ENCODE measurements at places on chromosomes 7 and 10.

DNA sequence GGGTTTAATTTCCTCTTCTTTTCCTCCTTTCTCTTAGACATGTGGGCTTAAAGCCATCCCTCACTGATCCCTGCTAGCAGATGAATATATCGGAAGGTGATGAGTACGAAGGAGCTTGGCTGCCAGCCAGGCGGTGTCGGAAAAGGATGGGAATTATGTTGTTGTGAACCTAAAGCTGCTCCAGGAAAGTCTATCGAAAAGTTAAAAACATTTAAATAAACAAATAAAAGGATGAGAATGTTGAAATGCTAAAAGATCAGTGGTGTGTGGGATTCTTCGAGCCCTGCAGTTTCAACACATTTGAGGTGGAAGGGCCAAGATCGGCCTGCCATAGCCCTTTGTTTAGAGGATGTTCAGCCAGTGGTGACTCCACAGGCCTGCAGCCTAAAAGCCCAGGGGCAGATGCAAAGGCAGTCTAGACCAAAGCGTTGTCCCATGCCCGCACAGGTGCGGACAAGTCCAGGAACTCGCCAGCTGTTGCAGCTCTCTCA lies 107.9 kb downstream of the JCAD start:
- peak; percentile 81 for DNase-seq

GRCh38 chr7:1169409-1170368 lies 9.7 kb upstream of the ZFAND2A start:
- peak; percentile 81 for DNase-seq

DNA sequence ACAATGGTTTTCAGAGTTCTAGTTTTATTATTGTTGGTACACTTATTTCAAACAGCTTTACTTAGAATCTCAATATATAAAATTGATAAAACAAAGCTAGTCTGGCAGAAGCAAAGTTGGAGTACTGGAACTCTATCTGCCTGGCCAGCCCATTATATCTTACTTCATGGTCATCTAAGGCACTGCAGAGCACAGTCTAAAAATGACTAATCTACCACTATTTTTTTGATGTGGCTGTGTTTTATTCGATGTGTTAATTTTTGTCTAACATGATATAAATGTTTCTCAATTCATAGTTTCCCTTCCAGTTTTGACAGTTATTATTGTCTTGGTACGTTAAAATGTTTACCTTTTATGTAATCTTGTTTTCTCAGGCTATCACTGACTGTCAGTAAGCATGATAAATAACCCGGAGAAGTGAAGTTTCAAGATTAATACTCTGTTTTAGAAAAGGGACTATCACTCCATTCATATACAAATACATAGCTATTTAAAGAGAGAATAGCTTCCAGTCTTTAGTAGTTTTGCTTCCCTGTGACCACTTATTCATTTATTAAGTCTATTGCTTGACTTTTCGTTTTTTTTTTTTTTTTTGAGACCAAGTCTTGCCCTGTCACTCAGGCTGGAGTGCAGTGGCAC lies 60.6 kb upstream of the CSTF2T start:
- DNase-seq: no peak

- DNase-seq: no peak
Observed at GRCh38 chr7:26918241-26918640, 53.9 kb upstream of the SKAP2 start.

DNA sequence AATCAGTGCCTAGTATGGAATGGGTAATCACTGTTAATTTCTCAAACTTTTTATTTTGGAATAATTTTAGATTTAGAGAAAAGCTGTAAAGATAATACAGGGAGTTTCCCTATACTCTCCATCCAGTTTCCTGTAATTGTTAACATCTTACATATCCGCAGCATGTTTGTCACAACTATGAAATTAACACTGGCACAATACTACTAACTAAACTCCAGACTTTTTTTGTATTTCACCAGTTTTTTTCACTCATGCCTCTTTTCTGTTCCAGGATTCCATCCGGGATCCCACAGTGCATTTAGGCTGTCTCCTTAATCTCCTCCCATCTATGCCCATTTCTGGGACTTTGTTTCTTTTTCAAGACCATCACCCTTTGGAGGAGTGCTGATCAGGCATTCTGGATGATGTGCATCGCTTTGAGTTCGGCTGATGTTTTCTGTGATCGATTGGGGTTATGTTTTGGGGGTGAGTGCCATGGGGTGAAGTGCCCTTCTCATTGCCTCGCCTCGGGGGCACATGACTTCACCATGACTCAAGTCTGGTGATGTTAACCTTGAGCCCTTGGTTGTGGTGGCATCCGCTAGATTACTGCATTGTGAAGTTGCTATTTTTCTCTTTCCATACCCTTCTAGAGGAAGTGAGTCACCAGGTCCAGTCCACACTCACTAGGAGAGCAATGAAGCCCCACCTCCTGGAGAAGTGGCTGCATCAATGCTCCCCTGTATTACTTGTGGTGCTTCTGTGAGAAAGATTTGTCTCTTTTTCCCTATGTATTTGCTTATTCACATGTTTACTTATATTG lies 43.9 kb upstream of the GRB10 start:
- peak; percentile 49 for DNase-seq

DNA sequence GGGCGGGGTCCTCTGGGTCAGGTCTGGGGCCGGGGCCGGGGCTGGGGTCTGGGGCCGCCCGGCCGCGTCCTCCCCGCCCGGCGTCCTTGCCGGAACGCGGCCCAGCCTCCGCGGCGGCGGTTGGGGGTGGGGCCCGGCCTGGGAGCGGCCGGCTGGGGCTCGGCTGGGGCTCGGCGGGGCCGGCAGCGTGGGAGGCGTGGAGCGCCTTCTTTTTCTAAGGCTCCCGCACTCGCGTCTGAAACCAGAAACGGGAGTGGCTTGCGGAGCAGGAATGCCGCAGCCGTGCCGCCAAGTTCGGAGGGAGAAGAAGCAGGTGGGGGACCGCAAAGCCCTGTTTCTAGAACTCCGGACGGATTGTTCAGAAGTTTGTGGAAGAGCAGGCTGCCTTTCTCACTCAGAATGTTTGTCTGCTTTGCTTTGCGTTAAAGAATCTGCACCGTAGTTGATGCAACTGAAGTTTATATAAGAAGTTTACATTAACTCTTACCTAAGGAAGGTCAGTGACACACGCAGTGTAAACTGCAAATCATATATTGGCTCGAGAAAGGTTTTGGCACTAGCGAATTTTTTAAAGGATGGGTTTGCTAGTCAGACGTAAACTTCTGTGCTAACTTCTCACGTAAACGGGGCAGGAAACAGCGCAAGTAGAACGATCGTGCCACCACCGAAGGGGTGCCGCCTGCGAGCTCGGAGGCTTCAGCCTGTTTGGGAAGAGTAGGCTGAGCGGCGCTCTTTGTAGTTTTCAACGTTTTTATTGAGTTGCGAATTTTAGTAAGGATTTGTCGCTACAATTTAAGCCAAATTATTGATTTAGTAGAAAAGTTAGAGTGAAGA lies 729 bp downstream of the DNAJB6 start:
- peak; percentile 72 for DNase-seq

- DNase-seq: no peak
Observed at GRCh38 chr7:7201578-7202374, 19.4 kb downstream of the C1GALT1 start.

All from fibroblast of villous mesenchyme (primary cell).